ENCODE measurements at places on chromosomes 16 and 17.

- DNase-seq, result no peak
Observed at GRCh38 chr17:17403899-17404576, 72.8 kb upstream of the MED9 start.

DNA sequence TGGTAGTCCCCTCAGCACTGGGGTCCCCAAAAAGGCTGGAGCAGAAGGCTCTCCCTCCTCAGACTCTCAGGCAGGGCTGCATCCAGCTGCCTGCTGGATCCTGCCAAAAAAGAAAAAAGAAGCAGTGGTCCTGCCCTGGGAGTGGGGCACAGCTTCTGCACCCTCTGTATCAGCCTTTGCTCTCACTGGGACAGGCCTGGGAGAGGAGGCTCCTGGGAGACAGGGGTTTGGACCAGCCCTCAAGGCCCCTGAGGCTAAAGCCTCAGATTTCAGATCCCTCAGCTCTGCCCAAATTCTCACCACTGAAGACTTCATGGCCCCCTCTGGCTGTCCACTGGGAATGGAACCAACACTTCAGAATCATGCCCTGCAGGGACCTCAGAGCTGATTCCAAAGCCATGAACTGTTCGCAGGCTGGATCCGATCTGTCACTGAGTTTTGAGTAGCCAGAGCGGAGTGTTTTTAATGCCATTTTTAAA is 96.9 kb downstream of the C16orf78 start:
- no peak for DNase-seq

- DNase-seq, result no peak
Observed at GRCh38 chr16:79605999-79606398, 5.5 kb upstream of the MAF start.

GRCh38 chr17:70523426-70523825 is 354.1 kb downstream of the KCNJ2 start:
- no peak for DNase-seq

DNA sequence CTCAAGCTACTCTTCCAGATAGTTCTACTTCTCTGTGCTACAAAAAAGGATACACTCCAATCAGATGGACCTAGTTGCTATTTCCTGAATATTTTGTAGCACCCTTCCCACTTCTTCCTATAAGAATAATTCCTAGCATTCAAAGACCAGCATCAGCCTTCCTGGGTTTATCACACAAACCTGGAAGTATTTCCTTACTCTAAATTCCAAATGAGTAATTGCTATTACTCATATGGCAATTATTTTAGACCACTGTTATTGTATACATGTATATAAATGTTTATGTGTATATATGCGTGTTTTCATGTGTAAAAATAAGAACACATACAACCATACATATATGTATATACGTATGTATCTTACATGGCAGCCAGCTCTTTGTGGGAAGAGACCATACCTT is 130.6 kb downstream of the MYO1D start:
- DNase-seq, result no peak

GRCh38 chr16:35194681-35195080 is 1735.3 kb downstream of the TP53TG3F start:
- DNase-seq, result no peak

Measured in cerebellar nuclear complex (tissue), 1 donor.